ENCODE measurements at places on chromosomes 1 and 21.

GRCh38 chr1:220754212-220754917 is 6.2 kb downstream of the MTARC2 start:
- DNase-seq = no peak

DNA sequence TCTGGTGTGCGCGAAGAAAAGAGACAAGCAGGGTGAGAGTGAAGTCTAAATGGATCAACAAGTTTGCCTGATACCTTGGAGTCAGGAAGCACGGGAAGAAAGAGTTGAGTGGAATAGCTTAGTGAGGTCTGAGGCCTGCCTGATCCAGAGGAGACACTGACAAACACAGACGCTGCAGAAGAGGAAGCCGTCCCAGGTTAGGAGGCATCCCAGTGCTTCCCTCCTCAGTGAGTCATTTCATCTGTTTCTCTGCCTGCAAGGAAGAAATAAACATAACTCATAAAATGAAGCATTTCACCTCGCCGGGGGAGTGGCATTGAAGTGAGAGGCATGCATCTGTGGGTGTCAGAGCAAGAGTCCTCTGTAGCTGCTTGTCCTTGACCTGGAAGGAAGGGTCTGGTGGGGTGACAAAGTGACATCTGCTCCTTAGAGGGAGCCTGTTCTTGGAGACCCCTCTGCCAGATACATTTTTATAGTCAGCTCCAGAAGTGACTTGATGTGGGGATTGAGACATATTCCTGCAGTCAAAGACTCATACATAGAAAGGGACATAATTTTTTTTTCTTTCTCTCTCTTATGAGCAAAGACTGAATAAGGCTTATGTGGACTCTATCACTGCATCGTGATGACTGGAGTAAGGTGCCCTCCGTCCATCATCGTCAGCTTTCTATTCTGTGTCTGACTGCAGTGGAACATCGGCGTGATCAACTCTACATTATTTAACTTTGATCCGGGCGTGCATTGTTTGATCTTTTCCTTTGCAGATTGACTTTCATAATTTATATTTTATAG is 256.7 kb downstream of the KIF26B start:
- peak; percentile 15 for DNase-seq

DNA sequence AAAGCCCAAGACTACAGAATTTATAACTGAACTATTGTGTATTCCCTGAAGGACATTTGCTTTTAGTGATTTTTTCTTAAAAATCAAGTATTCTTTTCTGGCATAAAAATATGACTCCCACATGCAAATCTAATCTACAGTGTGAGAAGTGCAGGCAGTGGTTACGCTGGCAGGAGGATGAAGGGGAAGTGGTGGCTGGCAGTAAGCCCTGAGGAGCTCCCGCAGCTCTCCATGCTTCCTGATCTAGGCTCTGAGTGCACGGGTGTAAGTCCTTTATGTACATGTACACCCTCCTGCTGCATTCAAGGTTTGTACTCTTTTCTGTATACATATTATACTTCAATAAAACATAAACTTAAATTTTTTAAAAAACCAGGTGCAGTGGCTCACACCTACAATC is 67.5 kb upstream of the PRDX6 start:
- DNase-seq = no peak

- no peak for DNase-seq
Measured at GRCh38 chr1:234398849-234399381, 25.7 kb downstream of the COA6 start.

DNA sequence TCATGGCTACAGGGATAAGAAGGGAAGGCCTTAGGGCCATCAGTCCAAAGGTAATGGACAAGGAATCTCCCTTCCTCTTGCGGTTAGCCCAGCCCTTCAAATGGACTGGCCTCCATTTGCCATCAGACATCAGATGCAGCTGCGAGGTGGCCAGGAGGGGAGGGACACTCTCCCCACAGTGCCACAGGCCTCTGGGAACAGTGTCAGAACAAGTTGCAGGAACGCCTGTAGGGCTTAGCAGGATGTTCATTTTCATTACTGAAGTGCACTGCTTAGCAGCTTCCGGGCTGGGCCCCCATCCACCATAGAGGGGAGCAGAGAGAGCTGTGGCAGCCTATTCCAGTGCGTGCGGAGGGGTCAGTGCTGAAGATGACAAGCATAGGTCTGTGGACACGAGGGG is 127.5 kb downstream of the GALNT2 start:
- no peak for DNase-seq

GRCh38 chr1:205961991-205962820 is 18.9 kb upstream of the SLC26A9 start:
- no peak for DNase-seq

GRCh38 chr1:231954751-231955150 is 328.2 kb downstream of the DISC1 start:
- no peak for DNase-seq

DNA sequence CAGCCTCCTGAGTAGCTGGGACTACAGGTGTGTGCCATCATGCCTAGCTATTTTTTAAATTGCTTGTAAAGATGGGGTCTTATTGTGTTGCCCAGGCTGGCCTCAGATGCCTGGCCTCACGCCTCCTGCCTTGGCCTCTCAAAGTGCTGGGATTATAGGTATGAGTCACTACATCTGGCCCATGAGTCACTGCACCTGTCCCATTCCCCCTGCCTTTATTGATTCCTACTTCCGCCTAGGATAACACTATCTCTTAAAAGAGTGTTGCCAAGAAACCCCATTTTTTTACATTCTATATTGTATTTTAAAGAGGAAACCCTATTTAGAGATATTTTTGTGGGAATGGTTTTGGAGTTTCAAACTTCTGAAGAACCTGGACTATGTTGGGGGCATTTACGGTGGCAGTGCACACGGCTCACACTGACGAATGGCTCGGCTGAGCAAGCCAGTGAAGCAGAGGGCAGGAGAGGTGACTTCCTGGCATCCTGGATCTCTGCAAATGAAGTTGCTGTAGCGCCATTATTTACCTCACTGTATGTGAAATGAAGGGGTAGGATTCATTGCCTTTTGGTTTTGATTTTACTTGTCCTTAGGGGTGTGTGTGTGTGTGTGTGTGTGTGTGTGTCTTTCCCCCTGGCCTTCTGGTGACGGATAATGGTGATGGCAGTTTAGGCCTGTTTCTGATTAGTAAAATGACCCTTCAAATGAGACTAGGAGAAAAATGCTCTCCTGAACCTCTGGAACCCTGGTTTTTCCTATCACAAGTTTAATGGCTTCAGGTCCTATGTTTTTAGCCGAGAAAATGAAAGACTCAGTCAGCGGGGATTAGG is 22.5 kb downstream of the KIF26B start:
- no peak for DNase-seq
